Activated naive CD4-positive, alpha-beta T cell (primary cell): ENCODE measurements at places on chromosomes 12 and 14.

DNA sequence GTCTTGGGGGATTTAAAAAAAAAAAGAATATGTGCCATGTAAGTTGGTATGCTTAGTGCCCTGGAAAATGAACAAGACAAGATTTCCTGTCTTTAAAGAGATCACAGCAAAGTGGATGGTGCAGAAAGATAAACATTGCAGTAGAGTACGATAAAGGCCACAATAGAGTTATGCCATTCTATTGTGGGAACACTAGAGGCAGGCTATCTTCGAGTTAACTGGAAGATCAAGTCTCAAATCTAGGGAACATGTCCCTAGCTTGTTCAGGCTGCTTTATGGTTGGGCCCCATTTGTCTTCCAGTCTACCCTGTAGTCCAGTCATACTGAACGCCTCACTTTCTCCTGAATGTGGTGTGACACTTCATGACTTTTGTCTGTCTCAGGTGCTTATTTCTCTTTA, 18.7 kb upstream of the CCT2 start:
- no peak for DNase-seq

- no peak for DNase-seq
Measured at GRCh38 chr12:67457136-67457535, 188.0 kb downstream of the CAND1 start.

DNA sequence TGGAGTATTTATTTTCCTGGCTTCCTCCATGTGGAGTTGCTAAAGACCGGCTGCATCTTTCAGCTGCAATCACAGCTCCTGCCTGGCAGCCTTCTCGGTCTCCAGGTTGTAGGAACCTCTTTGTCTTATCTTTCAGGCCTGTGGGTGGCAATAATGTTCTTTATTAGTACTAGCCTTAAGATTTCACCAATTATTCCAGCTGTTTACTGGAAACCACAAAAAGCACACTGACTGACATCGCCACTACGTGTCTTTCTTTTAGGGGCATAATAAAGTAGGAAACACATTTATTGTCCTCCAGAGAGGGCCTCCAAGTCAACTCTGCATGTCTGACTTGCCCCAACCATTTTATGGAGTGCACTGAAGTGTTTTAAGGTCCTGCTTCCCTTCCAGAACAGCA, 1116.5 kb upstream of the TMEM132C start:
- DNase-seq, result no peak

DNA sequence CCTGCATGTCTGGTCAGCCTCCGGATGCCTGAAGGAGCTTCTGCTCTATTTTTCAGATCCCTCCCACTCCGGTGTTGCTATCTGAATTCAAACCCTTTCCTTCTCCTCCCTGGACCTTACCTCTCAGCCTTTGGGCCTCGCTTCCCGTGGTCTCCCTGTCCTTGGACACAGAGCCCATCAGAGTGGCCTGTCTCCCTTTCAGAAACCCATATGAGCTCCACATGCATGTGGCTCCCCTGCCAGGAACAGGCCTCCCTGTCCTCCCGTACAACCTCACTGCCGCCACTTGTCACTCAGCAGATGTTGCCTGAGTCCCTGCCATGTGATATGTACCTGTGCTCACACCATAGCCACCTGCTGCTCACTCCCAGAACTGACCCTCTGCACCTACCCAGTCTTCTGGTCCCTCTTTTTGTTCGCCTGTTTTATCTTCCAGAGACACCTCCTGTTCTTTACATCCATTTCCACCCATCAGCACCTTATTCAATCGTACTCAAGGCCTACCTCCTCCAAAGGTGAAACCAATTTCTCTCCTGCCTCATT, 182.5 kb downstream of the ZFP36L1 start:
- DNase-seq, result no peak

DNA sequence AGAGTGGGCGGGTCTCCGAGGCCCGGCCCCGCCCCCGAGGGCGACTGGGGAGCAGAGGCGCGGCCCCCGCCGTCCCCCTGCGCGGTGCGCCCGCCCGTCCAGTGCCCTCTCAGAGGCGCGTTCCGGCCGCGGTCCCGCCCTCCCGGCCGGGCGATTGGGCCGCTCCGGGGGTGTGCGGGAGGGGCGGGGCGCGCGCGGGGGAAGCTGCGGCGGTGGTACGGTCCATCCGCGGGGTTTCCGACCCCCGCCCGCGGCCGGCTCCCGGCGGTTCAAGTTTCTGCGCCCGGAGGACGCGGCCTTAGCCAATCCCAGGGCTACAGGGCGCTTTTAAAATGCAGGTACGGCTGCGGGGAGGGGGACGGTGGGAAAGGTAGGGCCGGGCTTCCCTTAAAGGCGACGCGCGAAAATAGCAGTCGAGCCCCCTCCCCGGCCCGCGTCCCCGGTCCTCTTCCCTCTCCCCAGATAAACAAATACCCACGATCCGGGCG, 315 bp upstream of the CCDC85C start:
- peak; percentile 64 for DNase-seq

DNA sequence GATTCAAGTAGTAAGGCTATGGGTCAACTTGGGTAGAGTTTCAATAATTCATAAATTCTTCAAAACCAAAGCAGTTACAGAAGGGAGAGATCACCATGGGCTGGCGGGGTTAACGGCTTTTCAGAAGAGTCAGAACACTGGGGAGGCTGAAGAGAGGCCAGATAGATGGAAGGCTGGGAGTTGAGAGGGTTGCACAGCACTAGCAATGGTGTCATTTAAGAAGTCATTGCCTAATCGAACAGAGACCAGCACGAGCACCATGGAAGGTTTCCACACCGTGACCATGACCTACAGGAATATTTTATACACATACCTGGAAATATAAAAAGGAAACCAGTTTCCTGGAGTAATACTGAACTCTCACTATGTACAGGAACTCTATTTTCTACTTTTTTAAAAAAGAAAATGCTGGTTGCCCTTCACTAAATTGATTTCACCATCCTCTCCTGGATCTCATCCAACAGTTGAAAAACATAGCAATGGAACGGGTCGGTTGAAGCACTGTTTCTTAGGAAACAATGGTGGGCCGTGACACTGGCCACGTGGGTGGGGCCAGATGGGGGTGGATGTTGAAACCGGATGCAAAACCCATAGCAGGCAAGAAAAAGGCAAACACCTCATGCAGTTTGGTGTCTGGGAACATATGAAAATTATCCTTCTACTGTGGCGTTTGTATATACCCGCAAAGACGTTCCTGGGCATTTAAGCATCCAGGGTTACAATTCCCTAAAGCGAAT, 38.0 kb upstream of the RIN3 start:
- DNase-seq, result no peak

DNA sequence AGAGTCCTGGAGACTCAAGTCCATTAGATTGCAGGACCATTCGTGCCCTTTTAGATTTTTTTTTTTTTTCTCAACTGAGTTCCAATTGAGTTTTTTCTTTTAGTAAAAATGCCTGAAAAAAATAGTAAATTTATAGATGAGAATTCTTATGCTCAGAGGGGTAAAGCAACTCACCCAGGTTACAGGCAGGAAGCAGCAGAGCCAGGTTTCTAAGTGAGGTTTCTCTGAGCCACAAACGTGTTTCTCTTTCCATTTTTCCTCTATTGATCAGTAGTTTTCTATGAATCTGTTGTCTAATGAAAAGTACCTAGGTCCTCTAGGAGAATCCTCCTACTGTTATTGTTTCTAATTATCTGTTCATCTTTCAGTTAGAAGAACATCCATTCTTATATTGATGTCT, 66.4 kb upstream of the C12orf71 start:
- no peak for DNase-seq

DNA sequence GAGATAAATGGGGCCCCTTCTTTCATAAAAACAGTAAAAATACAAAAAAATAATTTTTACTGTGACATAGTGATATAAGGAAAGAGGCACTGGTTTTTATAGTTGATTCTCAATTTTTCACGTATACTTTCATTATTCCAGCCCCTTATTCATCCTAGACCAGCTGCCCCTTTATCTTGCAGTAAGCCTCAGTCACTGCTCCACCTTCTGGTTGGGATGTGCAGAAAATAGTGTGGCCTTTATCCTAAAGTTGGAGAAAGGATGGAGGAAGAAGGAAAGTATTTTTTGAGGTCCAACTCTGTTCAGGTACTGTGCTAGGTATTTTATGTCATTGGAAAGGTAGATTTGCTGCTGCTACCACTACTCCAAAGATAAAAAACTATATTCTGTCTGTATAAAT, 172.7 kb downstream of the ANO6 start:
- no peak for DNase-seq

DNA sequence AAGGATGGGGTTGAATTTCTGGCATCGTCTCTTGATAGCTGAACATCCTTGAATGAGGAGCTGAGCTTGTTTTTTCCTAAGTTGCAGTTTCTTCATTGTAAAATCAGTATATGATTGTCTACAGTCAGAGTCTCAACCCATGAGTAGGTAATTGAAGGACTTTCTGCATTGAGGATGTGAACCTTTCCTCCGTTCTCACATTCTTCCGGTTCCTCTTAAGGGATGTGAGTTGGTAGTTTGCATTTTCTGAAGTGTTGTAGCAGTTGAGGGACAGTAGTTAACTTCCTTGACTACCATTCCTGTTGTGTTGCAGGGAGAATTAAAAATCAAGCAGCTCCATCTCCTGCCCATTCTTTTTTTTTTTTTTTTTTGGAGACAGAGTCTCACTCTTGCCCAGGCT, 19.1 kb downstream of the TPCN1 start:
- DNase-seq, result no peak

- DNase-seq, result no peak
Measured at GRCh38 chr14:53306267-53306721, 153.2 kb upstream of the DDHD1 start.

GRCh38 chr14:99518441-99519346, 37.5 kb downstream of the CCNK start:
- peak; percentile 81 for DNase-seq

GRCh38 chr12:70577283-70577634, 60.0 kb downstream of the PTPRB start:
- no peak for DNase-seq

GRCh38 chr12:121516437-121517011, 64.3 kb downstream of the KDM2B start:
- DNase-seq, result no peak

GRCh38 chr12:45329238-45329637, 113.3 kb downstream of the ANO6 start:
- no peak for DNase-seq

DNA sequence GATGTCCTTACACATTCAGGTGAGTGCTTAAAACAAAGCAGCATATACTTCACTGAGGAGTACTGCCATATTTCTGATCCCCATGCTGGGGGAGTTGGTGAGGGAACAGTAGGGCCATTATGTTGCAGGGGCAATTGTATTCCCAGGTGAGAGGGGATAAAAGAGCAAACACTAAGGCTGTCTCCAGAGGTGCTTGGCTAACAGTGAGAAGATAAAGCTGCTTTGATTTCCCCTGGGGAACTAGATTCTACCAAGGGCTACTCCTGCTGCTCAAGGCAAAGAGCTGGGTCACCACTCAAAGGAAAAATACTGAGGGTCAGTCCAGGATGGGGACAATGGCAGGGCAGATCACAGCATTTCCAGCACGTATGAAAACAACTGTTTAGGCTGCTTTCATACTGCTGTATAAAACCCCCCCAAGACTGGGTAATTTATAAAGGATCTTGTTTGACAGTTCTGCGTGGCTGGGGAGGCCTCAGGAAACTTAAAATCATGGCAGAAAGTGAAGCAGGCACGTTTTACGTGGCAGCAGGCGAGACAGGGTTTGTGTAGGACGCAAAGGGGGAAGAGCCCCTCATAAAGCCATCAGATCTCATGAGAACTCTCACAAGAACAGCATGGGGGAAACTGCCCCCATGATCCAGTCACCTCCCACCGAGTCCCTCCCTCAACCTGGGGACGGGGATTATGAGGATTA, 47.8 kb upstream of the OR5AU1 start:
- DNase-seq, result no peak

DNA sequence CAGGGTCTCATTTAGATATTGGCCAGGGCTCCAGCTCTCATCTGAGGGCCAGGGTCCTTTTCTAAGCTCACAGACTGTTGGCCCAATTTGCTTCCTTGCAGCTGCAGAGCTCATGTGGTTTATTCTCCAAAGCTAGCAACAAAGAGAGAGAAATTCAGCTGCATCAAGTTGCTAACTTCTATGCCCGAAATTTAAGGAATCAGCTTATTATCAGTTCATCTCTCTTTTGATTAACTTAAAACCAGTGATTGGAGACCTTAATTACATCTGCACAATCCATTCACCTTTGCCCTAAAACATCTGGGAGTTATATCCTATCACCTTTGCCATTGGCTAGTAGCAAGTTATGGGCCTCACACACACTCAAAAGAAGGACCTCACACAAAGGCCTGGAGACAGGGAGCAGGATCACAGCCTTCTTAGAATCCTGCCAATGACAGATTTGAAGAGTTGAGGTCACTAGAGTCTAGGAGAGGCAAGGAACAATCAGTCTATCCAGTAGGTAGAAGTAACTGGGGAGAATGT, 258.8 kb upstream of the GARIN6 start:
- no peak for DNase-seq

DNA sequence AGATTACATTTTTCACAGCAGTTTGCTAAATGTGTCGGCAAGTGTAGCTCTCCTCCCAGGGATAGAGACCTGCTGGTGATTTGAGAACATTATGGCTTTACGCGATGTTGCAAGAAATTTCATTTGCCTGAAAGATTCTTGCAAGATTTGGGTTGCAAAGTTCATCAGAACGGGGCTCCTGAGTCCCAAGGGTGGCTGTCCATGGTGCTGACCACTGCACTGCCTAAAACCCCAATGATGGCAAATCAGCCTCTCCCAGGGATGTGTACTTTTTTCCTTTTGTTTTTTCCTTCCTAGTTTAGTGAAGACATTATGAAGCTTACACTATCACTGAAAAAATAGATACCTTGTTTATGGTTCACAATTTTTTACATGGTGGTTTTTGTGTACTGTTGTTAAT, 85.4 kb downstream of the WSCD2 start:
- DNase-seq, result no peak

DNA sequence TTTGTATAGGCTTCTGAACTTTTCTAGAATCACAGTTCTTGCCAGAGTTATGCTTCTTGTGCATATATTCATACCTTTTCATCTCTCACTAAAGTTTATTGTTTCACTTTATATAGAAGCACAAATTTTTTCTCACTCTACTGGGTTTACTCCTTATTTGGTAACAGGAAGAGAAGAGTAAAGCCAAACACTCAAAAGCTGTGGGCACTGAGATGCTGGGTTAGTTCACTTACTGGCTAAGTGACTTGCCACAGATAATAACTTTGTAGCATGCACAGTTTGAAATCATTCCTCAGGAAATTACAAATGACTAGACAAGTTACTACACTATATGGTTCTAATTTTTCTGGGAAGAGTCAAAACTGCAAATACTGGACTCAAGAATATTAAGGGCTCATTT, 7.8 kb downstream of the HIGD1C start:
- no peak for DNase-seq

- DNase-seq, result no peak
Measured at GRCh38 chr12:3761116-3761735, 8.3 kb upstream of the CRACR2A start.

GRCh38 chr14:81416981-81417380, 16.9 kb upstream of the STON2 start:
- DNase-seq, result no peak

GRCh38 chr12:1926251-1926657, 7.8 kb upstream of the CACNA2D4 start:
- DNase-seq, result no peak

GRCh38 chr14:40684328-40684727, 922.3 kb upstream of the LRFN5 start:
- DNase-seq, result no peak

GRCh38 chr14:94376976-94377865, 11.2 kb downstream of the SERPINA1 start:
- DNase-seq, result no peak
